Stimulated activated CD4-positive, alpha-beta T cell treated with anti-CD3 and anti-CD28 coated beads, Interleukin-12 subunit alpha, Interleukin-12 subunit beta, amount 100 ng/mL, for 4 hours (primary cell): ENCODE measurements at places on chromosomes 13 and 19.
A peak's percentile ranks its signal among the peaks of the same experiment; 100 is the strongest.

DNA sequence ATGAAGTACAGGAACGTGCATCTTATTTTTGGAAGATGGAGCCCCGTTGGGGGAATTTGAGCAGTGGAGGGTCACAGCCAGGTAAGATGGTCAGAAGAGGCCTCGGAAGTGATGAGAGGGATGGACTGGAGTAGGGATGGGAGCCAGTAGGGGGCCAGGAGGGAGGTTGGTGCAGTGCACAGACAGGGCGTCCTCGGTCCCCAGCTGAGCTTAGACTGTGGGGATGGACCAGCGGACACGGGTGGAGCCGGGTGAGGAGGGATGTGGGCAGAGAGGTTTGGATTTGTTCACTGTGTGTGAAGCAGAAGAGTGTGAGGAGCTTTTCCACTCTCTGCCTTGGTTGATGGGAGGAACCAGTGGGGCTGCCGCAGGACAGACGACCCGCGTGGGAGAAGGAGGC lies 10.6 kb downstream of the RPS9 start:
- no peak for DNase-seq

DNA sequence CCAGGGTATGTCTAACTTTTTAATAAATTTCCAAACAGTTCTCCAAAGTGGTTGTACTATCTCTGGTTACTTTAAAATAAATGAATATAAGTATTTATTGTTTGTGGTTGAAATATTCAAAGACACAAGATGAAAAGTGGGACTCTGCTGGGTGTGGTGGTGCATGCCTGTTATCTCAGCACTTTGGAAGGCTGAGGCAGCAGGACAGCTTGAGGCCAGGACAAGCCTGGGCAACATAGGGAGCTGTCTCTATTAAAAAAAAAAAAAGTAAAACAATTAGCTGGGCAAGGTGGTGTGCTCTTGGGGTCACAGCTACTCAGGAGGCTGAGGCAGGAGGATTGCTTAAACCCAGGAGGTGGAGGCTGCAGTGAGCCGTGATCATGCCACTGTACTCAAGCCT lies 10.4 kb downstream of the PNMA8A start:
- DNase-seq = no peak

GRCh38 chr19:16366433-16367260 lies 42.0 kb downstream of the KLF2 start:
- no peak for DNase-seq

GRCh38 chr19:5621311-5621944 lies 1.1 kb downstream of the SAFB2 start:
- DNase-seq = no peak

- DNase-seq = no peak
Observed at GRCh38 chr19:30363073-30363472, 9.1 kb upstream of the ZNF536 start.

DNA sequence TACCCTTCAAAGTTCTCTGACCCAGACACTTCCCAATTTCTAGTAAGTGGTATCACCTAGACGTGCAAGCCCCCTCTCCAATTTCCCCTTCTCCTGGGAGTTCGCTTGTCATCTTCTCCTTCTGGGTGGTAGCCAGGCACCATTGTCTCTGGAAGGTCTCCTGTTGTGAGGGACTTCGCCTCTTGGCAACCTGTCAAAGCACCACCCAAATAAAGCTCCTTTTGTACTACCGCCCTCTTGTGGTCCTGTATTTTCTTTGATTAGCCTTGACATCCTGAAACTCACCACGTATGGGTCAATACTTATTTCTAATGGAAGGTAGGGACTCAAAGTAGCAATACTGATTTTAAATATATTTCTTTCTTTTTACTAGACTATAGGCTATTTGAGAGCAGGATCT lies 8.2 kb downstream of the GPC5 start:
- DNase-seq = no peak

- no peak for DNase-seq
Observed at GRCh38 chr13:48448959-48449614, 36.2 kb upstream of the LPAR6 start.

GRCh38 chr19:55452749-55453346 lies 8.6 kb downstream of the ISOC2 start:
- no peak for DNase-seq

DNA sequence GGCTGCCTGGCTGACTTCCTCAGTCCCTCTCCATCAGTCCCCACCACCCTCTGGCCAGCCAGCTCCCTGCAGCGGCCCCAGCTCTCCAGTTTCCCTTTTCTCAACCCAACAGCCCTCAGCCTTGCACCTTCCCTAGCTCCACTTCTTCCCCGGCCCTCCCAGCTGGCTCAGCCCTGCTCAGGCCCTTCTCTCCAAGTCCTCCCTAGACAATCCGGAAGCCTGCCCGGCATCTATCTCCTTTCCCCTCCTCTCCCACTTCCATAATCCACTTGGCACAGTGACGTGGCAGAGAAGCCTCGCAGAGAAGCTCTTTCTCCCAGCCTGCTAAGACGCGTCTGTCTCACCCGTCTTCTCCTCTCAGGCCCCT lies 1.1 kb downstream of the UBXN6 start:
- no peak for DNase-seq

- DNase-seq = peak; percentile 41
Observed at GRCh38 chr19:43618921-43619261, 538 bp downstream of the ZNF428 start.

GRCh38 chr19:28701491-28701890 lies 511.5 kb downstream of the UQCRFS1 start:
- DNase-seq = no peak

DNA sequence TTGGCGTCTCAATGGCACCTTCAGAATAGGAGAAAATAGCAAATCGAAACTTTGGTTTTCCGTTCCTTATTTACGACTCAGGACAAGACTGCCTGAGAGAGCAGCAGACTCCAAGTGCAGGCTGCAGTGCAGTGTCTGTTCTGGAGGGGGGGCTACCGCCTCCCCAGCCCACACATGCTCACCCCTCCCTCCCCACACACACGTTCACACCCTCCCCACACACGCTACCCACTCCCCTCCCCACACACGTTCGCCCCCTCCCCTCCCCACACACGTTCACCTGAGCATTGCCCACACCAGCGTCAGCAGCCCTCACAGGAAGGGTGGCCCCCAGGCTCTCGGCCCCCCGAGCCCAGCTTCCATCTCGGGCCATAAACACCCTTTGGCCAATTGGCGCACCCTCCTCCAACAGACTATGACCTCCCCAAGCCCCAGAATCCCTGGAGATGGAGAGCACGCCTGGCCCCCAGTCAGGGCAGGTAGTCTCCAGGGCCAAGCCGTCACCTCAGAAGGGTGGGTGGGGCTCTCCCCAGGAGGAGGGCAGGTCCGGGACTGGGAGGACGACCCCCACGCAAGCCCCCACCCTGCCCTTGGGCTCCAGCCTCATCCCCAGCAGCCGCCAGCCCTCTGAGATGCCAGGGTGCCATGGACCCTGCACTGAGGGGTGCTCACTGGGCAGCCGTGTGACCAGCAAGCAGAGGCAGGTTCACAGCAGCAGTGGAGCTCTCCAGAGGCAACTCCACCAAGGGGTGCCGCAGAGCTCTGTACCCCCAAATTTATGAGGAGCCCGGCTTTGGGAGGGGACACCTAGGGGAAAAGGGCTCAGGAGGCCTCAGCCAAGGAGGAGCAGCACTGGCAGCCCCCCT lies 27.5 kb downstream of the RASA3 start:
- no peak for DNase-seq

DNA sequence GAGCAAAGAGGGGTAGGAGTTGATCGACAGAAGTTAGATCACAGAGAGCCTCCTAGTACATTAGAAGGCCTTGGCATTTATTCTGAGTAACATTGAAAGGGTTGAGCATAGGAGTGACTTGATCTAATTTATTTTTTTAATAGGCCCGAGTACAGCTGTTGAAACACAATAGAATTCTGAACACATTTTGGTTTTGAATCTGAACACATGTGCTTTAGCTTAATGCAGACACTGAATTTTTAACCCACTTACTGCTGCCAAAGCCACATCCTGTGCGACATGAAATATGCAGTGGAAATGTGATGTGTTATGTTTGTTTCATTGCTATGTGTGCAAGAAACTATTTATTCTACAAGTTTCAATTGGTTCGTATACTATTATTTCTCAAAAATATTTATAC lies 1505.9 kb downstream of the PCDH9 start:
- no peak for DNase-seq

DNA sequence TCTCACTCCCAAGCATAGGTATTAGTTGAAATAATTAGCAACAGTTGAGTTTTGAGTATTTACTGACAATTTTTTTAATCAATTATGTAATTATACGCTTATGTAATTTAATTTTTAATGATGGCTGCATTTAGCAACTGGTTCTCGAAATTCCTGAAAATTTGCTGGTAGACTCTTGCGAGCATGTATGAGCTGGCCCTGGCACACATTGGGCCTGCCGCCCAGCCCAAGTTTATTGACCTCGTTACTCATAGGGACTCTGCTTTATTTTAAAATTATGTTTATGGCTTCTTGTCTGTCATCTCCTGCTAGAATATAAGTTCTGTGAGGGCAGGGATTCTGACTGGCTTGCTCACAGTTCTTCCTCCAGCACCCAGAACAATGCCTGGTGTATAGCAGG lies 6.7 kb downstream of the KLK14 start:
- no peak for DNase-seq

DNA sequence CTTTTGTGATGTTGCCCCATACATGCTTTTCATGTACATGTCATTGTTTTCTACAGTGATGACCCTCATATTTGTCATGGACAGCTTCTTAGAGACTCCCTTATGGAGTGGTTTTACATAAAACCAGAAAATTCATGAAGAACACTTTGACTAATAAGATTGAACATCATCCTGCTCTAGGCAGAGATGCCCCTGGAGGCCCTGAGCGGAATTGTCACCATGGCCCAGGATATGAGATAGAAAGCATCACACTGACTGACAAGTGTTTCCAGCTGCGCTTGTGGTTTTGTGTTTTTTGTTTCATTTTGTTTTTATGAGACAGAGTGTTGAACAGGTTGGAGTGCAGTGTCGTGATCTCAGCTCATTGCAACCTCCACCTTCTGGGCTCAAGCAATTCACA lies 22.2 kb downstream of the ZNF701 start:
- DNase-seq = no peak

- DNase-seq = no peak
Observed at GRCh38 chr13:42370229-42370628, 98.3 kb downstream of the AKAP11 start.

DNA sequence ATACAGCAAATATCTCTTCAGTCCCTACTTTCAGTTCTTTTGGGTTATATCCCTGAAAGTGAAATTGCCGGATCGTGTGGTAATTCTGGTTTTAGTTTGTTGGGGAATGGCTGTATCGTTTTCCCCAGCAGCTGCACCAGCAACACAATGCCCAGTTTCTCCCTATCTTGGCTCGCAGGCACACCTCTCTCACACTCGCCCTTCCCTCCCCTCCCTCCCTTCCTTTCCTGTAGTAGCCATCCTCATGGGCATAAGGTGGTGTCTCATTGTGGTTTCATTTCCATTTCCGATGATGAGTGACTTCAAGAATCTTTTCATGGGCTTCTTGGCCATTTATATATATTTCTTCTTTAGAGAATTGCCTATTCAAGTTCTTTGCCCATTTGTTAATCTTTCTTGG lies 8.6 kb upstream of the GPR18 start:
- DNase-seq = no peak

DNA sequence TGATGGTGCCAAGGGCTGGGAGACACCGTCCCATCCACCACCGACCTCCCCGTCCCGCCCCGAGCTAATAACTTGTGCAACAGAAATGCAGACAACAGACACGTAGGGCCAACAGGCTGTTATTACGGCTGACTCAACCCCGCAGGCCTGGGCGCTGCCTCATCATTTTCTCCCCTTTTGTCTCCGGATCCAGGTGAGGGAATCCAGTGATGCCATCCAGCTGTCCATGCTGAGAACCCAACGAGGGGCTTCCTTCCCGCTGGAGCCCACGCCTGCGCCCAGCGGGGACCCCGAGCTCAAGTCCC lies 6.4 kb upstream of the DIRAS1 start:
- DNase-seq = no peak

DNA sequence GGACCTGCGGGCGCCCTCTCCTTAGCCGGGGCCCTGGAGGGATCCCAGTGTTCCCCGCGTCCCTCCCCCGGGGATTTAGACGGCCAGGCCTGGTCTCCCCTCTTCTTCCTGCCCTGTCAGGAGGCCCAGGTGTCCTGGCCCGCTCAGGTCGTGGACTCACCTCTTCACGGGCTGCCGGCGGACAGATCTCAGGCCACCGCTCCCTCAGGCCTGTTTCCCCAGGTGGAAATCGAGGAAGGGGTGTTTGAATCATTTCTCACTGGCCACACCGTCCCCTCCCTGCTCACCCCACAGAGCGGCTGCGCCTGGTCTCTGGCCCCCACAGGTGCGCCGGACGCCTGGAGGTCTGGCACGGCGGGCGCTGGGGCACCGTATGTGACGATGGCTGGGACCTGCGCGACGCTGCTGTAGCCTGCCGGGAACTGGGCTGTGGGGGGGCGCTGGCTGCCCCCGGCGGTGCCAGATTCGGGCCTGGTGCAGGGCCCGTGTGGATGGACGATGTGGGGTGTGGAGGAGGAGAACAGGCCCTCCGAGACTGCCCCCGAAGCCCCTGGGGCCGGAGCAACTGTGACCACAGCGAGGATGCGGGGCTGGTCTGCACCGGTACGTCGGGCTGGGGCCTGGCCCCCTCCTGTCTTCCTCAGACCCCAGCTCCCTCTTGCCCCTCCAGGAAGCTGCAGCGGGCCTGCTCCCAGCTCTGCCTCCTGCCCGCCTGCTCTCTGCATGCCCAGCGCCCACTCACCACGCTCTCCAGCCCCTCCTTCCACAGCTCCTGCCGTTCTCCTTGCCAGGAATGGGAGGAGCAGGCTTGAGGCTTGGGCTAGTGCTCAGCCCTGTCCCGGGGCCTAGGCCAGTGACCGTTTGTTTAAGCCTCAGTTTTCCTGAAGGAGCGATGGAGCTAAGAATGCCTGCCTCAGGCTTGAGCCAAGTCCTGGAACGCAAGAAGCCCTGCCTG lies 2.5 kb downstream of the SSC5D start:
- DNase-seq = no peak

DNA sequence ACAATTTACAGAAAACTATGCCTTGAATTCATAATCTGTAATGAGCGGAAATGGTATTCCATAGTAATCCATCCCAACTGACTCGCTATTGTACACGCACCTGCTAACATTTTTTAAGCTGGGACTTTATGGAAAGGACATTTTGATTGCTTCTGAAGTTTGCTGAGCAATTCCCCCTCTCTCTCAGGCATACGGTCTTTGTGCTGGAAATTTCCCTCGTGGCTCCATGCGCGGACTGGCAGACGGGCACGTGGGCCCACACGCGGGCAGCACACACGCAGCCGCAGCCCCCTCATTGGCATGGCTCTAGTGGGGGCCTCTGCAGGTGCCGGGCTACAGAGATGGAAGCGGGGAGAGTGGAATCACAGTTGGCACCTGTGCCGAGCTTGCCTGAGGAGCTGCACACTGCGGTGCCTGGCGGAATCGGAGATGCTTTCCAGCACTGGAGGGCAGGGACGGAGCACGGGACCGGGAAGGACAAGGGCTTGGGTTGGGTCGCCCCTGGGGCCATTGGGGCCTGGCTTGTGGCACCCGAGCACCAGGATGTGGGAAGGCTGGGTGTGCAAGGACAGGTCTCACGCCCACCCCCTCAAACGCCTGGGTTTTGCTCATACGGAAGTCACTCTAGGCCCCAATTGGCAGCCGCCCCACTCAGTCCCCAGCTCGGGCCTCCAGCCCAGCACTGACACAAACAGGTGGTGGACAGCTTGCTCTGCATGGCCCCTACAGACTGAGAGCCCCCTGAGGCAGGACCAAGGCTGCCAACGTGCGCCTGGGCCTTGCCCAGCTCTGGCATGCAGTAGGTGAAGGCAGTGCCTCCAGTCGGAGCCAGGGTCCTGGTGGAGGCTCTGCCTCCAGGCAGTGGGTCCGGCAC lies 30.2 kb upstream of the CCNE1 start:
- no peak for DNase-seq
